ENCODE measurements at places on chromosomes 6 and 20.
A peak's percentile ranks its signal among the peaks of the same experiment; 100 is the strongest.

GRCh38 chr6:55812509-55812908, 62.9 kb downstream of the BMP5 start:
- no peak for DNase-seq

DNA sequence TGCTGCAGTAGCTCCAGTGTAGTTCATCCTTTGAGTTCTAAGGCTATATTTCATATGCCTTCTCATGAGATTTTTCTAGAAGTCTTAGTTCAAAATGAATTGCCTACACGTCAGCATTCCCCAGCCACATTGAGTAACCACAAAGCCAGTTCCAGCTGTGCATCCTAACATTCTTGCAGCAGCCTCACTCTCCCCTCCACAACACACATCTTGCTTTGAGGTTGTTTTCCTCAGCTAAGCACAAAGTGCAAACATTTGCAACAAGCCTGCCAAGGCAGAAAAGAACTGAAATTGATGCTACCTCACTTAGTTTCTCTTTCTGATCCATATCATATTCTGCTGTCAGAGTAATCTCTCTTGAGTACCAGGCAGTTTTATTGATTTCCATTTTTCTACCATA, 160.7 kb upstream of the KCNQ5 start:
- no peak for DNase-seq

DNA sequence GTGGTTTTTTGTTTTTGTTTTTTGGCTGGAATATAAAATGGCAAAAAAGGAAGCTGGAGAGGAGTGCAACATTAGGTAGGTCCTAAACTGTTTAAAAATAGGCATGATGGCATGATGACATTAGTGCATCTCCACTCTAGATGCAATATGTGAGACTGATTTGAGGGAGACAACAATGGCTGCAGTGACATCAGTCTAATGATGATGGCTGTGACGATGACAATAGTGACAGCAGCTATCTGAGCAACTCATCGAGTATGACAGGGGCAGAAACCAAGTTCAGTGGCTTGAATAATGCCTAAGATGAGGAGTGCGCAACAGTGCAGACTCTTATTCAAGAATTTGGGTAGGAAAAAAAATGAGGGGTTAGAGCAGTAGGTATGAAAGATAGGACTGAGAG, 82.0 kb downstream of the HS3ST5 start:
- DNase-seq, result no peak

- DNase-seq, result no peak
These were observed 28.6 kb downstream of the MBOAT1 start for GRCh38 chr6:20183706-20184105.

- no peak for DNase-seq
These were observed 2.2 kb downstream of the LEMD2 start for GRCh38 chr6:33786736-33787135.

DNA sequence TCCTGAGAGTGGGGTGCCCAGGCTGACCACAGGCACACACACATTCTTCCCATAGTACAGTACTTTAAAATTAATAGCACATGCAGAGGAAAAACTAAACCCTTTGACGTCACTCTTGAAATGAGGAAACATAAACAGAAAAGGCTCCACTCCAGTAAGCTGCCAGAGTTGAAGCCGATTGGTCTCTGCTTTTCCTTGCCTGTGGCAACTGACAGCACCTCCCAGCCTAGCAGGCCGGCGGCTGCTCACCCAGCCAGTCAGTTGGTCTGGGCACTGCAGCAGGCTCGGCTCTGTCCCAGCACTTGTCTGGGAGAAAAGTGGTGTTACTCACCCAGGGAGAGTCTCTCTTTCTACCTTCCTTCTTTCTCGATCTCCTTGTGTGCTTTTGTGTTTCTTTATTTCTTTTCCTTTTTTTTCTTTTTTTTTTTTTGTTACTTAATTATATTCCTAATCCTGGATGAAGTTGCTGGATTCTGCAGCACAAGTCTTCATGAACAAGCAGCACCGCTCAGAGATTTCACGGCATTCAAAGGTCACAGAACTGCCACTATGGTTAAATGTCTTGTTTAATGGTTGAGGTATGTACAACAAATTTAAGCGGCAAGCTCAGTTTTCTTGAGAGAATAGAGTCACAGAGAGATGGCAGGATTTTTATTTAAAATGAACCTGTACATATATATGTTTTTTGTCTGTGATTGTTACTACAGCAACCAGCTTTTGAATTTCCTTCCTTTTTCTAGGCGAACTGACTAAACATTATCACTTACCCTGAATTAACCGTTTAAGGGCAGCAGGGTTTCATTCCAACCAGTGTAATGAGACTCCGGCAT, at the start of gene PDE7B:
Gene PDE7B (plus strand): TSS at position 260 of the 830 bp plus-strand sequence.
- DNase-seq, result peak; percentile 31
